ENCODE measurements at places on chromosomes 7 and 10.
A peak's percentile ranks its signal among the peaks of the same experiment; 100 is the strongest.

- no peak for DNase-seq
Observed at GRCh38 chr10:51522858-51523257, 176.5 kb downstream of the CSTF2T start.

GRCh38 chr7:142307246-142307900 is 49.5 kb upstream of the PRSS58 start:
- no peak for DNase-seq

GRCh38 chr10:33799281-33799943 is 464.9 kb upstream of the NRP1 start:
- no peak for DNase-seq

GRCh38 chr7:128093614-128094570 is 62.7 kb upstream of the LRRC4 start:
- no peak for DNase-seq

DNA sequence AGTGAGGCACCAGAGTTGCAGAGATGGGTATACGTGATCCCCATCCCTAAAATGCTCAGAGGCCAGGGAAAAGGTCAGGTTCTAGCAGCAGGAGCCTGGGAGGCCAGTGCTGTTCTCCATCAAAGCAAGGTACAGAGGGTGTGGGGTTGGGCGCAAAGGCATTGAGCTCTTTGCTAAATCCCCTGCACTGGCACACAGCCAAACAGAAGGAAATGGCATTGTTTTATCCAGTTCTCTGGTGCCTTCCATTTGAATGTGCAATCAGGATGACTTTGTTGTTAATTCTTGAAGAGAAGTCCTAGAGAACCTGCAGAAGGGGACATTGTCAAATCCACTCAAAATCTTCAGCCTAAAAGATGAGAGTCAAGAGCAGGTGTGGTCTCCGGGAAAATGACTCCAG is 111.3 kb upstream of the CHST15 start:
- no peak for DNase-seq

GRCh38 chr7:106112972-106113421 is 885 bp upstream of the SYPL1 start:
- DNase-seq: no peak

GRCh38 chr10:30190577-30191552 is 131.5 kb upstream of the JCAD start:
- no peak for DNase-seq

DNA sequence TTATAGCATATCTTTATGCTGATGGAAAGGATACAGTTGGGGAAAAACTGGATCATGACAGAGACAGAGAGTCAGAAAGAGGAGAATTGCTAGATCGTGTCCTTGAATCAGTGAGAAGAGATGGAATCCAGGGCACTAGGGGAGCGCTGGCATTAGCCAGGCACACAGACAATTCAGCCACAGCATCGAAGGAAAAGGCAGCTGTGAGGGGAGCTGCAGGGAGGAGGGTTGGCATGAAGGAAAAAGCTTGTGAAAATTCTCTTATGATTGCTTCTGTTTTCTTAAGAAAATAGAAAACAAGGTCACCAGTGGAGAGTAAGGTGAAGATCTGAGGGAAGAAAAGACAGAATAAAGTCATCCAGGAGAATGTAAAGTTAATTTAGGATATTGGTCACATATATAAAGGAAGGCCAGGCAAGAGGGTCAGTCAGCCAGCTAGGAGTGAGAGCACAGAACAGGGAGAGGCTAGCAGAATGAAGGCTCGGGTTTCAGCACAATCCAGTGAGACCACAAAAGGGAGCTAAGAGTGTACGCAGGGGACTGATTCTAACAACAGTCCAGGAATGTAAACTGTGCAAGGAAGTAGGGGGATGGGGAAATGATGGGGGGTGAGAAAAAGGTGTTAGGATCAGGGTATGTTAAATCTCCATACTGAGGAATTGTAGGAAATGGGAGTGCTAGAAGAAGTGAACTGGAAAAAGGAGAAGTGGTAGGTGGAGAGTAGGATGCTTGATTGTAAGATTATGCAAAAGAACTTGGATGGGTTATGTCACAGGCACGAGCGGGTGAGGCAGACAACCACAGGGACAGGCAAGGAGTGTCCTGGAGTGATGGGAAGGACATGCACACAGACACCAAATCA is 112.0 kb downstream of the RNF32 start:
- DNase-seq: no peak

GRCh38 chr10:133439517-133440461 is 14.0 kb upstream of the SCART1 start:
- no peak for DNase-seq

DNA sequence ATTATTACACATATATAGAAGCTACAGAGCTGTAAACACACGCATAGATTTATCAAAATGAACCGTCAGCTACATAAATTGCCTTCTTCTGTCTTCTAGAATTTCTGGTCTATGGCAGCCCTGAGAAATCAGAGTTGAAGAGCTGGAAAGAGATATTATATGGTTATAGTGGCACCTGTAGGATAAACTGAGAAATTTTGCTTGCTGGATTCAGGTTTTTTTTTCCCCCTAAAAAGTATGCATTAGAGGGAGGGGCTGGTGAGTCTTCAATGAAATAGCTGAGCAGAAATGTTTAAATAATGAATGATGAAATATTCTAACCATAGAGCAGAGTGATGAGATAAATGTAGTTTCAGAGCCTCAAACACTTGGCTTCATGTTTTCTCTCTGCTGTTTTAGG is 78.0 kb upstream of the DYNC1I1 start:
- no peak for DNase-seq

GRCh38 chr10:129725890-129726631 is 238.0 kb downstream of the EBF3 start:
- DNase-seq: no peak

DNA sequence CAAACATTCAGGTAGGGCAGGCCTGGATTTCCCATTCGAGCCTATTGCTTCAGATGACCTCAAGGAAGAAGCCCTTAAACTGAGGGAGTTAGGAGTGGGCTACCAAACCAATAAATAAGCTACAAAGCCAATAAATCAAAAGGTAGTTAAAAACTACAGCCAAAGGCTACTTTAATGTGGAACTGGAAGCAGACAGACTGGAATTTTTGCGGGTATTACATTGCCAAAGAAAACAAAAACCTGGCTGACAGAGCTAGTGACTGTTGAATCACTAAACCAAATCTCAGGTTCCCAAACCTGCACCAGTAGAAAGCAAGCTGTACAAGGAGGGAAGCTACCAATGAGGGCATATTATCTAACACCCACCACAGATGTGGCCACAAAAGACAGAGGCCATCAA is 315.6 kb downstream of the GRM8 start:
- DNase-seq: no peak

- DNase-seq: no peak
Observed at GRCh38 chr10:49254556-49255318, 44.2 kb upstream of the C10orf71 start.

DNA sequence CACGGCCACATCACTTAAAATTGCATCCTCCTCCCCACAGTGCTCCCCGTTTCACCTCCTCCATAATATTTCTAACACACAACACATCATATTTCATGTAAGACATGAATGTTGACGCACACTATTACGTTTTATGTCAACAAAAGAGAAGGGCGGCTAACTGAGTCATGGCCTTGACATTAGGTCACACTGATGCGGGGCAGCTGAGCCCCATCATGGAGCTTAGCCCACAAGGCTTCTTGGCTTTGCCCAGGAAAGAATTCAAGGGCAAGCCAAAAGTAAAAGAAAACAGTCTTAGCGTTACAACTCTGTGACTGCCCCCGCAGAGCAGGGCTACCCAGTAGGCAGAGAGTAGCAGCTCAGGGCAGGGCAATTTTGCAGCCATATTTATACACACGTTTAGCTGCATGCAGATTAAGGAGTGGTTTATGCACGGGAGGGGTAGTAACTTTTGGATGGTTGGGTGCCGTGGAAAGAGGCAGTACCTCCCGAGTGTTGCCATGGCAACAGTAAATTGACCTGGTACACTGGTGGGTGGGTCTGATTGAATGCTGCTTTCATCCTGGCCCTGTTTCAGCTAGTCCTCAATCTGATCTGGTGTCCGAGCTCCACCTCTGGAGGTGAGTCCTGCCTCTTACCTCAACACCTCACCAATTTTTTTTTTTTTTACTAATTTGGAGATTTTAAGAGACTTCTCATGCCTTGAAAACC is 156.2 kb upstream of the FRMD4A start:
- DNase-seq: no peak

GRCh38 chr7:116607299-116607698 is 64.7 kb upstream of the MET start:
- DNase-seq: no peak

DNA sequence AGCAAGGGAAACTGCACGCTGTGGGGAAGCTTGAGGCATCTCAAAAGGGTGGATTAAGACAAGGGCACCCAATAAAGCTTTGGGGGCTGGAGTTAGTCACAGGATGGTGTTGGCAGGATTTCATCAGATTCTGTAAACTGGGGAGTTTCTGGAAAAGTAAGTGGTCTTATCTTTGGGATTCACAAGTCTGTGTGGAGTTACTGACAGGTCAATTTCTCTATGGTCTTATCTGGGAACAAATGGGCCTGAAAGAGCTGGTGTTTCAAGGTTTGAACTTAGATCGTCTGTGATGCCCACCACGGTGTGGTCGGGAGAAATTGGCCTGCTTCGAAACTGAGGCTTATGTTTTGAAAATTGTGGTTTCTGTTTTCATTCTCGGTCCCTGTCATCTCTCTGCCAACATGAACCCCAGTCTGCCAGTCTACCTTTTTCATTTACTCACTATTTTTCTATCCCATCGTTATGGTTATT is 23.8 kb upstream of the AOAH start:
- no peak for DNase-seq

DNA sequence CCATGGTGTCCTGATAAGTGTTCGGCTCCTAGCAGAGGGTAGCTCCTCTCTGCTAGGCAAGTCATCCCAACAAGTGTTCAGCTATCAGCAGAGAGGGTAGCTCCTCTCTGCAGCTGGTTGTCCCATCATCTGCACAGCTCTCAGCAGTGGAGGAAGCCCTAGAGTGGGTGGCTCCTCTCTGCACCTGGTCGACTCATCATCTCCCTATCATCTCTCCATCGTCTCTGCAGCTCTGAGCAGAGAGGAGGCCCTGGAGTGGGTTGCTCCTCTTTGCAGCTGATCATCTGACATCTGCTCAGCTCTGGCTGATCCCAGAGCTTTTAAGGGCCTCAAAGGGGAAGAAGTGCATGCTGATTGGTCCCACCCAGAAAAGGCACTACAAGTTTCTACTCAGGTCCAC is 199.9 kb upstream of the KMT2E start:
- no peak for DNase-seq

DNA sequence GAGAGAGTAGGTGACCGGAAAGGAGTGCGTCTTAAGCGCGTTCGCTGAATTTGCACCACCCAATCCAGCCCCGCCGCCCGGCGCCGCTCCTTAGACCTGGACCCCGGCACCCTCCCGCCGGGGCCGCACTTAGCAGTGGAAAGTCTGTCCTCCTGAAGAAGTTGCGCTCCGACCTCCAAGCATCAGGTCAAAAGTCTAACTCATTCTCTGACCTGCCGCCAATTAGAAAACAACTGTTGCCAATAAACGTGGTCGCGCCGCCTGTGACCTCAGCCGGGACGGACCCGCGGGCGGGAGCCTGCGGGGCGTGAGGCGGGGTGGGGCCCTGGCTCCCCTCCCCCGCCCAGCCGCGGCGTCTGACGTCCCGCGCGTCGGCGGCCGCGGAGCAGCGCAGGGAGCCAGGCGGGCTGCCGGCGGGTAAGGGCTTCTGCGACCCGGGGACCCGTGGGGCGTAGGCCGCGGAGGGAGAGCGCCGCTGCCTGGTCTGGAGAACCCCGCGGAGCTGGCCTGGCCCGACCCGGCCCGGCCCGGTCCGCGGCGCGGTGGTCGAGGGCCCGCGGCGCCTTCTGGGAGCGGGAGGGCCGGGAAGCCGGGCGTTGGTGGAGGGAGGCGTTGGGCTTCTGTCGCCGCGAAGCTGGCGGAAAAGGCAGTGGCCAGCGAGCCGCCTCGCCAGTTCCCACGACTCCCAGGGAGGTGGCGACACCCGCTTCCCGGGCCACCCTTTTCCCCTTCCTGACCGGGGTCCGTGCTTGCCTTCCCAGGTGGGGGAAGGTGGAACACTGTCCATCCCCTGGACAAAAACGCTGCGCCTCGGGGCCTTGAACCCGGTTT is at the start of gene BCAP29:
BCAP29 (plus strand) TSS at position 362 of the 831 bp plus-strand sequence. CDS start 527 bp downstream, outside the sequence.
- peak; percentile 37 for DNase-seq

DNA sequence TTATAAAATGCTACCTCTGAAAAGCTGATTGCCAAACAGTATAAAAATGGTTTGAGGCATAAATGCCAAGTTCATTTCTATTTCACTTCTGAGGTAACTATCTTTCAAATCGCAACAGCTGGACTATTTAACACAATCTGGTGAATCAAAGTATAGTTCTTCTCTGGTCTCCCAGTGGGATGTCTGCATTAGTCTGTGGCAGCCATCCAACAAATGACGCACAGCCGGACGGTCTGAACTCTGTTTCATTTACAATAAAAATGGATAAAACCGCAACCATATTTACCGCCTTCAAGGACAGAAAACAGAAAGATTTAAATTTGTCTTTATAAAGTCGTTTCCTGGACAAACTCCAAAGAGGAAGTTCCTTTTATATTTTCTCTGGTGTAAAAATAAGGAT is 41.9 kb downstream of the ENO4 start:
- no peak for DNase-seq

DNA sequence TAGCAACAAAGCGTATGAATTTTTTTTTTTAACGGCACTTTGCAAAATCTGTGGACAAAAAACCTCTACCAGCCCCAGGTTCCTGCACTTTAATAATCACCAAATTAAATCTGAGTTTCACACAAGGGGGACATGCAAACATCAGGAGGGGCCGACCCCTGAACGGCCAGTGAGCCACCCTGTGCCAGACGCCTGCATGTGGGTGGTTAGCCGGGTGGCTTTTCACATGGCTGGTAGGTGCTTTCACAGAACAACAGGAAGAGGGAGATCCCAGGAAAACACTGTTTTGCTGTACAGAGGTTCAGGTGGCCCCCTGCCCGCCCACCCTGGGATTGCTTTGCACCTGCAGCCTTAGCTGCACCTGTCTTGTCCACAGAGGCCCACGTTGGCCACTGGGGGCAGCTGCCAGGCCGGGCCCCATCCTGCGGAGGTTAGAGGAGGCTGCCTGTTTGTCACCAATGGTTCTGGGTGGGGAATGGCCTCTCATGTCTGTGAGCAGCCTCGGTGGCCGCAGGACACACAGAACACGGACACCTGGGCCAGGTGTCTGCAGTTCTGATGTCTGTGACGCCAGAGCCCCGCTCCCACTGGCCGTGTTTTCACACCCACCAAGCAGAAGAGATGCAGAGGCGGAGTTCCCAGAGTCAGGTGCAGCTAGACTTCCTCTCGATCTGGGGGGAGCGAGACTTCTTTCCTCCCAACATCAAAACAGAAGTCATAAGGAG is 107.7 kb downstream of the FAM53B start:
- DNase-seq: no peak

- DNase-seq: no peak
Observed at GRCh38 chr10:21249435-21249834, 276.0 kb downstream of the SKIDA1 start.

Measured in activated naive CD8-positive, alpha-beta T cell treated with anti-CD3 and anti-CD28 coated beads, Interleukin-2, amount 50 U/mL, for 16 hours (primary cell).